Transverse colon (tissue), 4 donors: ENCODE measurements at places on chromosomes 7 and 10. TPM values are rescaled to one million over a fixed set of nuclear protein-coding genes. Genes with fewer than 3 reads are reported as not detected.

The TDRD1 gene
- not detected for total RNA-seq

The PGAM2 gene
- total RNA-seq = not detected

The ANKRD2 gene
- not detected for total RNA-seq

The PSD gene
- 50.7 TPM for total RNA-seq

The LOXL4 gene
- total RNA-seq = 6.4 TPM

The ENTPD7 gene
- total RNA-seq = 9.4 TPM

The PAX2 gene
- total RNA-seq = not detected

The SDK1 gene
- total RNA-seq = 6.0 TPM

The PTPRE gene
- 25.7 TPM for total RNA-seq

The GDF2 gene
- not detected for total RNA-seq

The SEC31B gene
- total RNA-seq = 32.8 TPM

- H3K4me3 ChIP-seq = peak within 1 kb of the TSS; percentile 96
- peak; percentile 47 for DNase-seq
- no peaks in the 10 kb centered on the region for H3K36me3 ChIP-seq
- H3K27ac ChIP-seq = peak within 1 kb of the TSS; percentile 93
- H3K4me1 ChIP-seq = peaks cover 17% of the 10 kb centered on the region
These were observed at the start of gene SFXN2 for GRCh38 chr10:102714621-102715455. Gene SFXN2 (plus strand): TSS chr10:102714636. CDS start chr10:102726637, 12,001 bp downstream.

- no peak overlapping the region for H3K27ac ChIP-seq
- no peak overlapping the region for H3K4me3 ChIP-seq
- no peak for DNase-seq
- peaks cover 19% of the 10 kb centered on the region for H3K4me1 ChIP-seq
- H3K27me3 ChIP-seq = no peaks in the 10 kb centered on the region
- peaks cover 21% of the 10 kb centered on the region for H3K36me3 ChIP-seq
These were observed 38.2 kb downstream of the CALML5 start for GRCh38 chr10:5461203-5461588.

DNA sequence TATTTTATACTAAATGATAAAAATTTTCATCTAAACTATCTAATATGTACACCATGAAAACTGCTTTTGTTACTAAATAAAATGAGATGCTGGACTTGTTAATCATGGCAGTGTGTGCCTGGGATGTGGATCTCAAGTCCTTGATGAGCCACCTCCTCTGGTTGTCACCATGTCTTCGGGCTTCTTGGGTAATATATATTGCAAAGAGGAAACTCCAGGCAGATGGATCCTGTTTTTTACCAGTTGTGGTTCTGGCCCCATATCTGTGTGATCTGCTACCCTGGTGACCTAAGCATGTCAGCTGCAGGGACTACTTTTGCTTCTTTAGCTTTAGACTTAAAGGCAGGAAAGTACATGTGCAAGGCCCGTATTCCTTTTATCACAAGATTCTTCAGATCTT, 46.2 kb downstream of the TMEM60 start:
- DNase-seq = no peak
- H3K36me3 ChIP-seq = no peaks in the 10 kb centered on the region
- H3K4me3 ChIP-seq = no peak overlapping the region
- H3K4me1 ChIP-seq = peaks cover 8% of the 10 kb centered on the region
- H3K27me3 ChIP-seq = no peaks in the 10 kb centered on the region

DNA sequence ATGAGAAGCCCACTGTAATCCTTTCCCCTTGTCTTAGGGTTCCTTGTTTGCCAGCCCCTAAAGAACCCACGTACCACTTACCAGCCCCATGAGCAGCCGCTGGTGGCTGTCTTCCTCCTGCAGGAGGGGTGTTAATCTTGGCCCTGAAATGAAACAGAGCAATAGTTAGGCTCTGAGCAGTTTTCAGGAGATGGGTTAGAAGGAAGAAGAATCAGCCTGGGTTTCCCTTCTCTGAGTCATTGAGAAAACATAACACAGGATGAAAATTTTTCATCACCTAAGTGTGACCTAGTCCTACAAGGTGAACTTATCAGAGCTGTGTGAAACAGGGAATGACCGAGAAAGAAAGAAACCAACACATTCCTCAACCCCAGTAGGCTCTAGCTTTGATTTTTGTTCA, 90.0 kb downstream of the GSAP start:
- H3K36me3 ChIP-seq = no peaks in the 10 kb centered on the region
- no peak for DNase-seq
- H3K4me1 ChIP-seq = peaks cover 18% of the 10 kb centered on the region
- no peaks in the 10 kb centered on the region for H3K27me3 ChIP-seq
- no peak overlapping the region for H3K4me3 ChIP-seq

GRCh38 chr10:71285180-71285545, 33.9 kb upstream of the SLC29A3 start:
- H3K27me3 ChIP-seq = no peaks in the 10 kb centered on the region
- peak; percentile 39 for DNase-seq
- H3K27ac ChIP-seq = no peak overlapping the region
- H3K4me3 ChIP-seq = no peak overlapping the region
- H3K36me3 ChIP-seq = no peaks in the 10 kb centered on the region
- H3K4me1 ChIP-seq = no peaks in the 10 kb centered on the region

GRCh38 chr10:88071879-88072278, 208.5 kb downstream of the PTEN start:
- H3K27ac ChIP-seq = no peak overlapping the region
- H3K36me3 ChIP-seq = no peaks in the 10 kb centered on the region
- no peak for DNase-seq
- no peaks in the 10 kb centered on the region for H3K4me1 ChIP-seq
- H3K27me3 ChIP-seq = no peaks in the 10 kb centered on the region
- H3K4me3 ChIP-seq = no peak overlapping the region

- no peak overlapping the region for H3K27ac ChIP-seq
- no peak for DNase-seq
- no peak overlapping the region for H3K4me3 ChIP-seq
These were observed 15.5 kb downstream of the TLX1 start for GRCh38 chr10:101146392-101147251.

GRCh38 chr7:114073701-114074100, 154.9 kb upstream of the PPP1R3A start:
- H3K27ac ChIP-seq = no peak overlapping the region
- H3K4me1 ChIP-seq = no peaks in the 10 kb centered on the region
- H3K27me3 ChIP-seq = no peaks in the 10 kb centered on the region
- no peak overlapping the region for H3K4me3 ChIP-seq

DNA sequence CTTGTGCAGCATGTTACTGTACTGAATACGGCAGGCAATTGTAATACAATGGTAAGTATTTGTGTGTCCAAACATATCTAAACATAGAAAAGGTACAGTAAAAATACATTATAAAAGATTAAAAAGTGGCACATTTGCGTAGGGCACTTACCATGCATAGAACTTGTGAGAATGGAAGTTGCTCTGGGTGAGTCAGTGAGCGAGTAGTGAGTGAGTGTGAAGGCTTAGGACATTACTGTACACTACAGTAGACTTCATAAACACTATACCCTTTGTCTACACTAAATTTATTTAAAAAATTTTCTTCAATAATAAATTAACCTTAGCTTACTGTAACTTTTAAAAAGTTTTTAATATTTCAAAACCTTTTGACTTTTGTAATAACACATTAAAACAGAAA, 37.5 kb downstream of the BPGM start:
- H3K4me3 ChIP-seq = no peak overlapping the region
- no peak overlapping the region for H3K27ac ChIP-seq
- no peaks in the 10 kb centered on the region for H3K27me3 ChIP-seq
- no peaks in the 10 kb centered on the region for H3K4me1 ChIP-seq
- no peak for DNase-seq
- no peaks in the 10 kb centered on the region for H3K36me3 ChIP-seq

- H3K36me3 ChIP-seq = no peaks in the 10 kb centered on the region
- no peak overlapping the region for H3K4me3 ChIP-seq
- no peaks in the 10 kb centered on the region for H3K4me1 ChIP-seq
- H3K27ac ChIP-seq = no peak overlapping the region
- H3K27me3 ChIP-seq = no peaks in the 10 kb centered on the region
- DNase-seq = no peak
These were observed 91.6 kb downstream of the MYOF start for GRCh38 chr10:93390306-93391090.

DNA sequence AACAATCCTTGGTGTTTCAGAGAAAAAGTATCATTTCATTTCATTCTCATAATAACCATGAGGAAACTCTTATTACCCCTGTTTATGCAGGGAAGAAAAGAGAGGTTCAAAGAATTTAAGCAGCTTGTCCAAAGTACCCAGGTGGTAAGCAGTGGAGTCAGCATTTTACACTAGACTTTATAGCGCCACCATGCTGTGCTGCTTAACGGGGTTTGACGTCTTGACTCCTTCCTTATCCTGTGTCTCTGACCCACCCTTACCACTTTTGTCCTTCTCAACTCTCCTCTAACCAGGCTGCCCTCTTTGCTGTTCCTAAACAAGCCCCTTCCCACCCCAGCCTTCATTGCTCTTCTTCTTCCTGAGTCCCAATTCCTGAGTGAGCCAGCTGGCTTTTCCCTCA, 117.0 kb upstream of the AHR start:
- H3K36me3 ChIP-seq = no peaks in the 10 kb centered on the region
- no peaks in the 10 kb centered on the region for H3K4me1 ChIP-seq
- no peak overlapping the region for H3K27ac ChIP-seq
- H3K4me3 ChIP-seq = no peak overlapping the region
- no peak for DNase-seq
- H3K27me3 ChIP-seq = no peaks in the 10 kb centered on the region

DNA sequence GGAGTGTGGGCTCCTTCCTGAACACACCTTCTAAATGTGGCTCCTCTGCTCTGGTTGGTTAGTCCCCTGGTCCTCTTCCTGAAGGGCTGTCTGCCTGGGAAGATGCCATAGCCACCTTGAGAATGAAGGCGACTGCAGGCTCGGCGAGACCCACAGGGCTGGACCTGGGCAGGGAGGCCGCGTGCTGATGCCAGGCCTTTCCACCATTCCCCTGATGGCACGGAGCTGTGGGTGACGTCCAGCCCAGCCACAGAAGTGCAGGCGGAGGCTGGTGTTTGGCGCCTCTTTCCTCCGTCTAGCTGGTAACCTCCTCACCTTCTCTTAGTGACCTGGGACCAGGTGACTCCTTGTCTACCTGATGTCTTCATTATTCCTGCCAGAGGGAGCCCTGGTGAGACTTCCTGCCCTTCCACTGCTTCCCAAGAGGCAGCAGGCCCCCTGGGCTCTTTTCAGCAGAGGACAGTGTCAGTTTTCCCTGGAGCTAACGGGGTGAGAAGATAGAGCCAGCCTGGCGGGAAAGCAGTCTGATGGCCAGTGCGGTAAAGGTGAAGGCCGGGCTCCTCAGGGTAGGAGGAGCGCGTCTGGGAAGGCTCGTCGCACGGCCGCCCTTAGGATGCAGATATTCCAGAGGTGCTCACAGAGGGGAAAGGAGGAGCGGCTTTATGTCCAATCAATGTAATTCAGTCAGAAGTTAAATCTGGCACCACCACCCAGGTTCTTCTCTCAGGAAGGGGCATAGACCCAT, 34.9 kb downstream of the GBX1 start:
- H3K27me3 ChIP-seq = no peaks in the 10 kb centered on the region
- H3K27ac ChIP-seq = no peak overlapping the region
- H3K4me1 ChIP-seq = no peaks in the 10 kb centered on the region
- no peak for DNase-seq
- H3K4me3 ChIP-seq = no peak overlapping the region

GRCh38 chr7:133973710-133974109, 153.4 kb upstream of the LRGUK start:
- no peak overlapping the region for H3K4me3 ChIP-seq
- H3K27me3 ChIP-seq = no peaks in the 10 kb centered on the region
- no peak overlapping the region for H3K27ac ChIP-seq
- no peaks in the 10 kb centered on the region for H3K4me1 ChIP-seq

GRCh38 chr7:27564881-27565482, 97.7 kb downstream of the HIBADH start:
- no peak overlapping the region for H3K4me3 ChIP-seq
- H3K27me3 ChIP-seq = no peaks in the 10 kb centered on the region

DNA sequence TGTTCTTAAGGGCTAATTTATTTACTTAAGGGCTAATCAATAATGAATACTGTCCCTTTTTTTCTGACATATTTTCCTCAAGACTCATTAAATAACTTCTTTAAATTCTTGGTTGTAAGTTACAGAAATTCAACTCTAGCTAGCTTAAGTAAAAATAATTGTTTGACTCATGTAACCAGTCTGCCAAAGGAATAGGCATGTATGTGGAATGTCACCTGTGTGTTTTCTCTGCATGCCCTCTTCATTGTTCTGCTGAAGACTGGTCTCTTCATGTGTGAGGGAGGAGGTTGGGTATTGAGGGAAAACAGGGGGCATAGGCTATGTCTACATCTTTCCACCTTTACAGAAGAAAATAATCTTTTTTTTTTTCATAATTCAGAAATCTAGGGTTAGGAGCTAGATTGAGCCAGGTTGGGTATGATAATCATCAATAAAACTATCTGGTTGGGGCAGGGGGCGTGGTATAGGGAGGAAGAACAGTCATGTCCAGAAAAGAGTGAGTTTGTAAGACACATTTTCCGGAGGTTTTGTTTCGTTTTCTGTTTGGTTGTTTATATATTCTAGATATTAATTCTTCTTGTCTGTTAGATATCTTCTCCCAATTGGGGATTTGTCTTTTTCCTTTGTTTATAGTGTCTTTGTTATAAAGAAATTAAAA, 37.9 kb downstream of the EXOC4 start:
- H3K4me3 ChIP-seq = no peak overlapping the region
- DNase-seq = no peak
- no peak overlapping the region for H3K27ac ChIP-seq

GRCh38 chr10:17756557-17757217, 4.7 kb downstream of the TMEM236 start:
- no peaks in the 10 kb centered on the region for H3K27me3 ChIP-seq
- peak overlapping the region; percentile 39 for H3K4me3 ChIP-seq
- DNase-seq = peak; percentile 33

DNA sequence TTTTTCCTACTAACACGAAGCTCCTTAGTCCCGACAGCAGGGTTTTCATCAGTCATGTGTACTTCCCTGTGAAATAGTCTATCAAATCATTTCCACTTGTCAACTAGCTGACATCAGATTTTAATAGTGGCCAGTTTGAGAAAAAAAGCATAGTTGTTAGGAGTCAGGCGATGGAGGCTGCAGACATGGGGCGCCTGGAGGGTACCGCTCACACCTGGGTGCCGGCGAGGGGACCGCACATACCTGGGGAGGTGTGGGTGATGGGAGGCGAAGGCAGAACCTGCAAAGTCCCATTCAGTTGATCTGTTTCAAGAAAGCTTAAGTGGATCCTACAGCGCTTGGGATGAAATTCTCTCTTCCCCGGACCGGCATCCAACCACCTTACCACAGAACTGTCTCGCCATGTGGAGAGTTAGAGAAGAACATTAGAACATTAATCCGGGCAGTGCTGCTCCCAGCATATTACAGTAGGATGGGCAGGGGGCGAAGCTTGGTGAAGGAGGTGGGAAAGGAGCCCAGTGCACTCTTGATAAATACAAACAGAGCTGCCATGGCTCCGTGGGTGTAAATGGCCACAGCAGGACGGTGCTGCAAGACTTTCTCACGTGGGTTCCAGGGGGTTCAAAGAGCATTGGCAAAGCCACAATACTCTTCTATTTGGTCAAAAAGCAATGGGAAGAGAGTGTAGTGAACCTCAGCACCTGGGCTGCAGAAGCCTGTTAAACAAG, 24.2 kb downstream of the ADARB2 start:
- no peak overlapping the region for H3K4me3 ChIP-seq
- no peak for DNase-seq
- no peaks in the 10 kb centered on the region for H3K36me3 ChIP-seq
- H3K4me1 ChIP-seq = no peaks in the 10 kb centered on the region
- no peak overlapping the region for H3K27ac ChIP-seq

- H3K27me3 ChIP-seq = no peaks in the 10 kb centered on the region
- DNase-seq = peak; percentile 19
- H3K4me3 ChIP-seq = peak overlapping the region; percentile 25
- H3K27ac ChIP-seq = peak overlapping the region; percentile 78
- H3K36me3 ChIP-seq = no peaks in the 10 kb centered on the region
These were observed 39.0 kb downstream of the TET1 start for GRCh38 chr10:68598978-68599770.

- no peaks in the 10 kb centered on the region for H3K4me1 ChIP-seq
- no peaks in the 10 kb centered on the region for H3K36me3 ChIP-seq
- H3K4me3 ChIP-seq = no peak overlapping the region
- no peak overlapping the region for H3K27ac ChIP-seq
- no peak for DNase-seq
These were observed 47.7 kb downstream of the HHEX start for GRCh38 chr10:92737484-92737883.
